ENCODE measurements at places on chromosomes 2 and 18. TPM values are rescaled to one million over a fixed set of nuclear protein-coding genes. Genes with fewer than 3 reads are reported as not detected.

DNA sequence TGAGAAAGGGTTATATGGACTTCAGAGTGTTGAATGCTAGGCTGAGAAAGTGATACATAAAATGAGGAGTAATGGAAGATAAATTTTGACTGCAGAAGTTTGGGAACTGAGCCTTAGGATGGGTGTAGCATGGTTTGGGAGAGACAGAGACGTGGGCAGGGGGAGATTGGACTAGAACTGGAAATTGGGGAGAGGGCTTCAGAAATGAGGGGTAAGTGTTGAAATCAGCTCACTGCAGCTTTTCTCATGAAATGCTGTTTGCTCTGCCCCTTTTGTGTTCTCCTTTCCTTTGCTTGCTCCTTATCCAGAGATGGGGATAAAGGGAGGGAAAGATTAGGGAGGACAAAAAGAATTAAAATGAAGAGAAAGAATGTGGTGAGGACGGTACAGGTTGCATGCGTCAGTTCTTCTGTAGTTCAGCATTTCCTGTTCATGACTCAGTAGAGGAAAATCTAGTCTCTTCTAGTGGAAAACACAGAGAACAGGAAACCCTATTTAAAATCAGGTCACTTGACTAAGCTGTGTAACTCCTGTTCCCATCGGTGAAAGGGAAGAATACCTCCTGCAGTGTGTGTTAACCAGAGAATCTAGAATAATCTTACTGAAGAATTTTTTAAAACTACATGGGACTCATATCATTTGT, 105.6 kb downstream of the CRIM1 start:
- H3K4me3 ChIP-seq = no peak overlapping the region
- H3K36me3 ChIP-seq = peaks cover 19% of the 10 kb centered on the region
- H3K27me3 ChIP-seq = no peaks in the 10 kb centered on the region

- no peak overlapping the region for H3K4me3 ChIP-seq
- peaks cover 3% of the 10 kb centered on the region for H3K27me3 ChIP-seq
- H3K4me1 ChIP-seq = no peaks in the 10 kb centered on the region
These were observed 100.4 kb upstream of the SMAD2 start for GRCh38 chr18:48030616-48031480.

GRCh38 chr2:222424729-222425671, 657 bp downstream of the SGPP2 start:
- H3K4me1 ChIP-seq = no peaks in the 10 kb centered on the region
- DNase-seq = no peak
- no peak overlapping the region for H3K4me3 ChIP-seq
- H3K27ac ChIP-seq = no peak overlapping the region
- H3K27me3 ChIP-seq = peaks cover 12% of the 10 kb centered on the region
- H3K36me3 ChIP-seq = no peaks in the 10 kb centered on the region

- peak; percentile 59 for DNase-seq
- H3K4me1 ChIP-seq = peaks cover 29% of the 10 kb centered on the region
- no peaks in the 10 kb centered on the region for H3K27me3 ChIP-seq
- peaks cover 16% of the 10 kb centered on the region for H3K36me3 ChIP-seq
- H3K27ac ChIP-seq = peak overlapping the region; percentile 94
These were observed 31.4 kb downstream of the SH3BP4 start for GRCh38 chr2:234983011-234983726.

DNA sequence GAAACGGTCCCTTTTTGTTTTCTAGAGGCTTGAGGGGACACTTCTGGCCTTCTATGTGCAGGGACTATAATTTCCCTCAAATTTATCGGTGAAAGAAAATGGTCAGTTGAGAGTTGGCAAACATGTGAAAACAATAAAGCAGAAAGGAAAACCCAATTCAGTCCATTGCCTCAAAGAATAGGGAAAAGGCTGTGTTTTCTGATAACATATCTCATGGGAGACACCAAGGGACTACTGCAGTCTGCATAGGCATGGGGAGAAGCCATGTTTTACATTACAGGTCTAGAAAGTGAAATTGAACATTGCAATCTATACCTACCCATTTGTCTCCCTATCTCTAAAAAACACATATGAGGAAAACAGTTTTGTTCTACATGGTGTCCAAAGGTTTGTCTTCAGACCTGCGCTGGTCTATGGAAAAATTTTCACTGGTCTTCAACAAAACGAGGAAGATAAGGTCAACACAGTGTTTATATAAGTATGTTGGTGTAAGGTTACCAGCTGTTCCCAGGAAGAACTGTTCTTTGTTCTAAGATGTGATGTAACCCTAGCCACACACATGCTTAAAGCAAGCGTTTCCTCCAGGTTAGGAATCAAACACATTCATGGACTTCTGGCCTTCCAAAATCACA, 179.7 kb downstream of the MREG start:
- no peaks in the 10 kb centered on the region for H3K27me3 ChIP-seq
- H3K4me3 ChIP-seq = no peak overlapping the region
- H3K36me3 ChIP-seq = no peaks in the 10 kb centered on the region

GRCh38 chr18:59570101-59570775, 127.0 kb downstream of the CCBE1 start:
- peaks cover 11% of the 10 kb centered on the region for H3K4me1 ChIP-seq
- H3K36me3 ChIP-seq = no peaks in the 10 kb centered on the region

GRCh38 chr2:138470941-138471340, 30.6 kb upstream of the SPOPL start:
- H3K27me3 ChIP-seq = no peaks in the 10 kb centered on the region
- DNase-seq = no peak
- H3K27ac ChIP-seq = no peak overlapping the region

DNA sequence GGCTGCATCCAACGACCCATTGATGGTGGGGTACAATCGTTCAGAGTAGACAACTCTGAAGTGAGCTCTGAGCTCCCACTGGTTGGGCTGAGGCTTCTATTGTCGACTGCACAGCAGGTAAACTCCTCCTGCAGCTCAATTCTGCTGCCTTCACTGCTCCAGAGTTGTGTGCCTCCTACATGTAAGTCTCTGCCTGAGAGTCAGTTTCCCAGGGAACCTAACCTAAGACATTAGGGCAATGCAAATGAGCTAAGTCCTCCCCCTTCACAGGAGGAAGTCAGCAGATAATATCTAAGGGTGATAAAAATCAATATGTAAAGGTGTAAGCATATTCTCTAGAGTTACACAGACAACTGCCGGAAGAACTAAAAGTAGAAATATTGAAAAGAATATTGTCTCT, 22.5 kb upstream of the ACYP2 start:
- H3K27ac ChIP-seq = no peak overlapping the region
- H3K27me3 ChIP-seq = no peaks in the 10 kb centered on the region
- no peaks in the 10 kb centered on the region for H3K4me1 ChIP-seq
- DNase-seq = no peak
- H3K4me3 ChIP-seq = no peak overlapping the region
- no peaks in the 10 kb centered on the region for H3K36me3 ChIP-seq

- DNase-seq = no peak
- no peak overlapping the region for H3K27ac ChIP-seq
- H3K27me3 ChIP-seq = no peaks in the 10 kb centered on the region
- no peaks in the 10 kb centered on the region for H3K36me3 ChIP-seq
- H3K4me1 ChIP-seq = no peaks in the 10 kb centered on the region
These were observed 115.6 kb downstream of the GLI2 start for GRCh38 chr2:120851116-120851773.

DNA sequence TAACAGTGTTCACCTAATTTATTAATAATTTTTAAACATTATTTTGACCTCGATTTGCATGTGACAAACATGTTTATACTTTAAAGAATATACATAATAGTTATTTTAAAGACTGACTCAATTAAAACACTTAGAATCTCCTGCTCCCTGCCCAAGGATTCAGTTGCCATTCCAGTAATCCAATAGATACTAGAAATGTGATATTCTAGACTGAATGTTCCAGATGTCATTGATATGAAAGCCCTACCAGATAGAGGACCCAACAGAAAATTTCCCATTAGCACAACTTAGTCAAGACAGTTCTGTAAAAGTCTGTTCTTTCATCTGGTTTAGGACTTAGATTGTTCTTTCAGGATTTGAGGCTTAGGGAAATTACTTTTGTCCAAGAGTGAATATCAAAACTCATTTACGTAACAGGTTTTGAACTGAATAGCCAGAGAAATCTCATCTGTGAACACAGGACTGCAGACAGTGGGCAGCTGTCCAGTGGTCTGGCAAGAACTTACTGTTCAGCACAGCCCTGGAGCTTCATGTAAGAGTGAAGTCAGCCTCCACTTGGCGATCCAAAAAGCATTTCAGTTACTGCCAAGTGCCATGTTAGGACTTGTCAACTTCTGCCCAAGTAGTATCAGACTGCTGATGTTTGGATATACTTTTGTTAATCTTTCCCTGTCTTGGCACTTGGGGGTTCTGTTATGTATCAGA, 77.5 kb downstream of the OSBPL6 start:
- H3K4me3 ChIP-seq = no peak overlapping the region
- H3K36me3 ChIP-seq = no peaks in the 10 kb centered on the region
- H3K4me1 ChIP-seq = no peaks in the 10 kb centered on the region
- H3K27ac ChIP-seq = no peak overlapping the region
- DNase-seq = peak; percentile 83

- no peak overlapping the region for H3K4me3 ChIP-seq
- H3K27me3 ChIP-seq = no peaks in the 10 kb centered on the region
- no peak for DNase-seq
- no peaks in the 10 kb centered on the region for H3K4me1 ChIP-seq
- H3K36me3 ChIP-seq = no peaks in the 10 kb centered on the region
- no peak overlapping the region for H3K27ac ChIP-seq
These were observed 209.2 kb downstream of the LOXHD1 start for GRCh38 chr18:46447792-46448191.

GRCh38 chr2:67865917-67866316, 196.9 kb downstream of the C1D start:
- DNase-seq = no peak
- H3K27ac ChIP-seq = no peak overlapping the region
- no peak overlapping the region for H3K4me3 ChIP-seq
- H3K27me3 ChIP-seq = no peaks in the 10 kb centered on the region

Gene LINC00305
- not detected for total RNA-seq

Gene GYPC
- total RNA-seq = 135 TPM

Gene ID2
- total RNA-seq = 150 TPM

Gene EGR4
- total RNA-seq = under 0.01 TPM

Data from fibroblast of lung (primary cell).